ENCODE measurements at places on chromosomes 11 and 22. TPM values are rescaled to one million over a fixed set of nuclear protein-coding genes. Genes with fewer than 3 reads are reported as not detected.
A peak's percentile ranks its signal among the peaks of the same experiment; 100 is the strongest.

Gene PLEKHB1
- total RNA-seq, result not detected

Gene IL18BP
- 1.0 TPM for total RNA-seq

Gene LIPT2
- 2.1 TPM for total RNA-seq

Gene TRPM5
- not detected for total RNA-seq

Gene DNAJB7
- total RNA-seq, result not detected

Gene MUC2
- not detected for total RNA-seq

Gene CHRNA10
- not detected for total RNA-seq

Gene SLC7A4
- not detected for total RNA-seq

Gene TNRC6B
- 4.2 TPM for total RNA-seq

Gene OR5A1
- total RNA-seq, result not detected

Gene LRRC75B
- total RNA-seq, result 5.9 TPM

Gene CARNS1
- not detected for total RNA-seq

DNA sequence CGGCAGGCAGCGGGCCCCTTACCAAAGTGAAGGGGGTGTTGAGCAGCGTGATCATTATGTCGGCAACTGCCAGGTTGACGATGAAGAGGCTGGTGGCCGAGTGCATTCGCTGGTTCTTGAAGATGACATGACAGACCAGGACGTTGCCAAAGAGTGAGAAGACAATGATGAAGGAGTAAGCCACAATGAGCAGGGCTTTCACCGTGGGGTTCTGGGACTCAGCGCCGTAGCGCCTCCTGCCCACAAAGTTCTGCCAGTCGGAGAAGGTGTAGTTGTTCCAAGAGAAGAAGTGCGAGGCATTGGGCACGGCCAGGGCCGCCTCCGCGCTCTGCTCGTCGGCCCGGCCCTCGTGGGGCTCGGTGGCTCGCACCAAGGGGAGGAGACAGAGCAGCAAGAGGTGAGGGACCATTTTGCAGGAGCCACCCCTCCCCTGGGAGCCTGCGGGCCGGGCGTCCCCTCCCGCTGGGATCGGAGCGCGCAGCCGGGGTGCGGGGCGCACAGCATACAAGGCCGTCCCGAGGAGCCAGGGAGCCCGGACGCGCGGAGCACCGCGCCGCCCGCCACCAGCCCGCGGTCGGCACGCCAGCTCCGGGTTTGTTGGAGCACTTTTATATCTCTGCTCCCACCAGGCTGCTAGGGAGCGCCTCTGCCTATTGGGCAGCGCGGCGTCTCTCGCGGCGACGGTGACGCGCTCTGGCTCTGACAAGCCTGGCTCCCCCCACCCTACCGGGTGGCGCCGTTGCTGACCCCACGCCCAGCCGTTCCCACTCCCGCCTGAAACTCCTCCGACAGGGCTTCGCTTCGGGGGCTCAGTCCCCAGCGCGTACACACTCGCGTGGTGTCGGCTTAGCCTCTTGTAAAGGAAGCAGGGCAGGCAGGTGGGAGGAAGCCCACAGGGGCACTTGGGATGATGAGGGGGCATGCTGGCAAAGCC is at the start of gene GPR83:
GPR83 (minus strand) TSS at position 581 of the 934 bp plus-strand sequence; CDS start at position 409, 172 bp downstream.
- DNase-seq, result peak; percentile 22

- DNase-seq, result peak; percentile 43
Observed at GRCh38 chr11:105609832-105610781, at the start of gene GRIA4. GRIA4 (plus strand) TSS chr11:105610073; CDS start chr11:105610998, 925 bp downstream.

GRCh38 chr11:27418356-27418755 is 54.2 kb downstream of the LGR4 start:
- DNase-seq, result no peak

DNA sequence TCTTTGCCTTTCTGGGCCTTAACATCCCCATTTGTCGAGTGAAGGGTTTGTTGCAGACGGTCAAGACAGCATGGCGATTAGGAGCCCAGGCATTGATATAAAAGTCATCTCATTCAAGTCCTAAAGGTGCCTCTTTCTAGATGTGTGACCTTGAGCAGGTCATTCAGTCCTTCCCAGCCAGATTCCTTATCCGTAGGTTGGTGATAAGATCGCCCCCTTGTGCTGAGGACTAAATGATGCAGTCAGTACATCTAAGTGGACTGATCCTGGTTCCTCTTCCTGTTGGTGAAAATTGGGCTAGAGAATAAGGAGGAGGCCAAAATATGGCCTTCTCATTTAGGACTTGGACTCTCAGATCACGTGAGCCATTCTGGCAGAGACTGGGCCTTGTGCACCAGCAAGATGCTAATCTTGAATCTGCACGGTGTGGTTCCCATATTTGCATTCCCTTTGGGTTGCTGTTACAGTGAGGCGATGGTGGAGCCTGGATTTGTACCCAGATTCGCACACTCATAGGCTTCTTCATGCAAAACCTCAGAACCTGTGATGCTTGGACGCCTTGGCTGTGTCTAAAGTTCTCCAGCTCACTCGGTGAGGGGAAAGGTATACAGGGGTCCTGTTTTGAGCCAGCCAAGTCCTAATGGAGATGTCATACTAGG is 156.8 kb downstream of the MYO18B start:
- DNase-seq, result no peak

- no peak for DNase-seq
Observed at GRCh38 chr11:128644576-128644975, 49.3 kb upstream of the FLI1 start.

DNA sequence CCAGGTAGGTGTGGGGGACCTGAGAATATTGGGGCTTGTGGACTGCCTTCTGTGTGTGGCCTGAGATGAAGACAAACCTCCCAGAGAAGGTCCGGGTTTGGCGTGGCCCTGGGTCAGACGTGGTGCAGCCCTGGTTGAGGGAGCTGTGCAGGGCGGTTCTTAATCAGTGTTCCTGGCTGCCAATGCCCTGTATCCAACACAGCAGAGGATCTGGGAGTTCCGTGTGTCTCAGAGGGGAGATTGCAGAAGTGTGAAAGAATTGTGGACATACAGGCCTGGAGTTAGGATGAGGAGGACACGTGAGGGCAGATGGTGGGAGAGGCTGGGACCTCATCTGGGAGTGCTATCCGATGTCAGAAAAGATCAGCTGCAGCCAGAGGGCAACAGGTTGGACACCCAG is 102.0 kb upstream of the NECTIN1 start:
- no peak for DNase-seq

DNA sequence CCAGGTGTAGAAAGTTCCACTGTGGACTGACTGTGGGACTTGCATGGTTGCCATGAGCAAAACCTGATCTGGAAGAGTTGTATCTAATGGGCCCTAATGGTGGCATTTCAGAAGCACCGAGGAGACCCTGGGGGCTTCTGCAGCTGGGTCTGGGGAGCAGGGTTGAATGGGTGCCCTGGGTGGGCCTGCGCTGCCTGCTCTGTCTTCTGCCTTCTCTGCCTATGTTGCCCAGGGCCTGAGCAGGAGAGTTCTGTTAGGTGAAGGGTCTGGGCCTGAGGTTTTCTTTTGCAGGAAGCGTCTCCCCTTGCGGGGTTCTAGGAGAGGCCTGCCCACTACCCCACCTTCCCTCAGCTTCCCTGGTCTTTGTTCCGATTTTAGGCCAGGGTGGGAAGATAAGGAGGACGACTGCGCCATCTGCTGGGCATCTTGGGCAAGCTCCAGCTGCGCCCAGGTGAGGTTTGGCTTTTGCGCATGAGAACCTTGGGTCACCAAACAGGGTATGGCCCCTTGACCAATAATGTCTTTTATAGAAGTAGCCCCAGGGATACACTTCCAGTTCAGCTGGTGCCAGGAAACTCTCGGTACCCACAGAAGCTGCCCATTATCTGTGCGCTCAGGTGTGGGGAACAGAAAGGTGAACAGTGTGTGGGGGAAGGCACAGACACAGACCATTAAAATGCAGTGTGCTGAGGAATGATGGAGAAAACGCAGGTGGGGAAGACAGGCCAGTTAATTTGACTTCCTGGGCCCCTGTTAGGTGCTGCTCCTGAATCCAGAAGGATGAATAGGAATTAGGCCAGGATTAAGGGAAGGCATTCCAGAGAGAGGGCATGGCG is 23.2 kb downstream of the COMMD9 start:
- peak; percentile 20 for DNase-seq

GRCh38 chr11:130178441-130179339 is 19.1 kb downstream of the ST14 start:
- no peak for DNase-seq

- no peak for DNase-seq
Observed at GRCh38 chr11:64218628-64219353, 7.2 kb downstream of the TRPT1 start.

DNA sequence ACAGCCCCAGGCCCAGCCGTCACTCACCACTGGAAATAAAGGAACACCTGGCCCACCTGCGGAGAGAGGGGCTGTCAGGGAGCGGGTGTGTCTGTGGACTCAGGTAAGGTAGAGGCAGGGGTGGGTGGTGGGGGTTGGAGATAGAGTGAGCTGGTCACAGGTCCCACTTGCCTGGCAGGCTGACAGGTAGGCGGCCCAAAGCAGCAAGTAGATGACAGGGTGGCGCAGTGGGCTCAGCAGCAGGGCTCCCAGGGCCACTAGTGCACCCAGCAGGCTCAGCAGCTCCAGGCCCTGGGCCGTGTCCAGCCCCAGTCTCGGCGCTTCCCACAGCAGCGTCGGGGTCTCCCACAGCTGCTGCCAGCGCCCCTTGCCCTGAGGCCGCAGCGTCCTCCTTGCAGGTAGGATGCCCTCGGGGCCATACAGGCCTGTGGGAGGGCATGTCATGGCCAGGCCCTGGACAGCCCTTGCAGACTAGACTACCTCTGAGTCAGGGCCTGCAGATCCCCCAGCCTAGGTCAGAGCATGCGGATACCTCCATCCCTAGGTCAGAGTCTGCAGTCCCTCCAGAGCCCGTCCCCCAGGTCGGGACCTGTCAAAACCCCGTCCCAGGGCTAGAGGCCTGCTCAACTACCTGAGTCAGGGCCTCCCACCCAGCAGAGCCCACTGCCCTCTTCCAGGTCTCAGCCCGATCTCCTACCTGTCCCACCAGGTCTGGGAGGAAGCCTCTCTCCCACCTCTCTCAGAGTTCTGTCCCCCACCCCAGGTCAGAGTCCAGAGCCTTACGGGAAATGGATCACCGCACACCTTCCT is 686 bp downstream of the LMF2 start:
- DNase-seq, result no peak

- DNase-seq, result no peak
Observed at GRCh38 chr11:64071849-64072248, 36.1 kb downstream of the FLRT1 start.

DNA sequence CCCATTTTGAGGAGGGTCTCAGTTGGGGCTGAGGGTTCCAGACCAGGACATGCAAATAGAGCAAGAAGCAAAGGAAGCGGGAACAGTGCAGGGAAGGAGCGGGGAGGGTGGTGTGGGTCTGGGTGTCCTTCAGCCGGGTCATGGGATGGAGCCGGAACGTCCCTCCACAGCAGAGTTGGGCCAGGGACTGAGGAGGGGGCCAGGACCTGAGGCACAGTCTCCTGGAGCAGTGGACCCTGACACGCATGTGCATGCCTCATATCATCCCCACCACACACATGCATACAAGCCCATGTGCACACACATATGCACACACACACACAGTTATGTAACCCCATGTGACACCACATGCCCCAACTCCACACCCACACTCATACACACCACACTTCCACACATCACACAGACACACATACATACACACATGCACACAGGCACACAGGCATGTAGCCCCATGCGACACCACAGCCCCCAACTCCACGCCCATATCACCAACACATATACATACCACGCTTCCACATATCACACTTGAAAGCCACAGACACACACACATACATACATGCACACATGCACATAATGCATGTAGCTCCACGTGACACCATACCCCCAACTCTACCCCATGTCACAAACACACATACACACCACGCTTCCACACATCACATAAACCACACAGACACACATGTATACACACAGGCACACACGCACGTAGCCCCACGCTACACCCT is 1026.6 kb downstream of the BRD1 start:
- DNase-seq, result no peak

GRCh38 chr11:76288166-76288980 is 82.1 kb upstream of the WNT11 start:
- no peak for DNase-seq

- DNase-seq, result no peak
Observed at GRCh38 chr22:26847816-26848215, 190.4 kb downstream of the MIAT start.

DNA sequence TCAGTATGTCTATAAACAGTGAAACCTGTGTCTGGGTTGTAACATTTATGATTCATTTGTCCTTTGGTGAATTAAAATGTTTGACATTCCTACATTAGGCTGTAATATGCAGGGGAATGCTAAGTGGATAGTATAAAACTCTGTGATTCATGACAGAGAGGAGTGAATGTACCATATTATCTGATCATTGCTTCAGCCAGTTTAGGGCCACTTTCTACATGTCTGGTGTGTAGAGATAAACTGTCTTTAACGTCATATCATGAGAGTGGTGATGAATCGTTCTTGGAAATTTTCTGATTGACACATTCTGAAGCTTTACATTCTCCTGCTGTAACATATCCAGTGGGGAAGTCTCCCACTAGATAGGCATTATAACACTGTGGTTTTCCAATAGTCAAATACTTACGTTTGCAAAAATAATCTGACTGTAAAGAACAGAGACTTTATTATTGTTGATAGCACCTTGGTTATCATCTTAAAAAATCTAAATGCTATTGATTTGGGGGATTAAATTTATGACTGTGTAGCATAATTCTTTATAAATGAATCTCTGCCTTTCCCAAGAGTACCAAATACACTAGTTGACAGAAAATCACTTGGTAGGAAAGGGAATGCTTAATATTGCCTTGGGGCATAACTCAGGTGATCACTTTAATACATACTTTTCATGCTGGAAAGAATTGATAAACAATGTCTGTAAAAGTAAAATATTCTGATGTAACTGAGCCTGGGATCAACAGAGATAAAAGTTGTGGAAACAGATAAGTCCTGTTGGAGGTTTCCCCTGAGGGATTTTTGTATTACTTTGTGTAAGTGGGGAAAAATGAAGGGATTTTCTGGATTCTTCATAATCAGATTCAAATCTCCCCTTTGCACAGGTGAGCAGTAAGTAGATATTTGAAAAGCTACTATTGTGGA is 427.9 kb downstream of the JRKL start:
- no peak for DNase-seq

DNA sequence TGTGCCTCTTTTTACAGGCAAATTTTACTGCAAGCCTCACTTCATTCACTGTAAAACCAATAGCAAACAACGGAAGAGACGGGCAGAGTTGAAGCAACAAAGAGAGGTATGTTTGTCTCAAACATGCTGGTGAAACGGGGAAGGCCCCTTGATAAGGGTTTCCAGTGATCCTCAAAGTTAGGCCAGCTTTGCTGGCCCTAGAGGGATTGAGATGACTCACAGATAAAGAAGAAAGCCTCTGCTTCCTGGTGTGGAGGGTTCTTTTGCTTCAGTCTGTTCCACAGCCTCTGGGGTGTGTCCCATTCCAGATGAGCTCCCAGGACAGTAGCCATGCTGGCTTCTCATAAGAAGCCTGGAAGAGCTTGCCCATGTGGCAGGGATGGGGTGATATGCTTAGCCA is 118.9 kb upstream of the PARVA start:
- DNase-seq, result no peak

- no peak for DNase-seq
Observed at GRCh38 chr11:97772705-97773104, 1248.0 kb upstream of the CNTN5 start.

Data from MG63 (cell line).